GM04503 (cell line): ENCODE measurements at places on chromosomes 3 and 15.

DNA sequence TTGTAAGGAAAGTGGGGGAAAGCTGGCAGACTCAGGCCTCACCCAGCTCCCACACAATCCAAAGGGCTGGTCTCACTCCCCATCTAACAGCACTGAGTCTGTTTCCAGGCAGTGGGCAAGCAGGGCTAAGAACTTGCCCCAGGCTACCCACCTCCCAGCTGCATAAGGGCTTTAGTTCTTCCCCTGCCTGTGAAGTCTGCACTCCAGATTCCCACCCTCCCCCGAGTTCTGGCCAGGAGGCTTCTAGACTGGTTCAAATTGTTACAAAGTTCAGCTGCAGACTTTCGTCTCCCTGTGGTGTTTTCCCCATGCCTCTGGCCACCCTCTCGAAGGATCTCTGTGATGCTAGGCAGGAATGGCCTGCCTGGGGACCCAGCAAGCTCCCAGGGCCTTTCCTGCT, 11.2 kb downstream of the EHHADH start:
- no peak for DNase-seq

DNA sequence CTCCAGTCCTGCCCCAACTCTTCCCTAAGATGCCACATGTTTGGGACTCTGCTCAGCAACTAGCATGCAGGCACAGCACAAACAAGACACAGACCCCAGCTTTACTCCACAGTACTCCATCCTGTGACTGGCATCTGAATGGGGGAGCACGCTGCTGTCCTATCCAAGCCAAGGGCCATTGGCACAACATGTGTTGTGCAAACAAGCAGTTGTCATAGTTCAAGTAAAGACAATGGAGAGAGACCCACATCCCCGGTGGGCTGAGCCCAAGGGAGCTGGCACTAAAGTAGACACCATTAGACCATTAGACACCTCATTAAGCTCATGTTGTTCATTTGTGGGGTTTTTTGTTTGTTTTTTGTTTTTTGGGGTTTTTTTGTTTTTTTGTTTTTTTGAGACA, 132.7 kb downstream of the CHSY1 start:
- DNase-seq, result no peak

DNA sequence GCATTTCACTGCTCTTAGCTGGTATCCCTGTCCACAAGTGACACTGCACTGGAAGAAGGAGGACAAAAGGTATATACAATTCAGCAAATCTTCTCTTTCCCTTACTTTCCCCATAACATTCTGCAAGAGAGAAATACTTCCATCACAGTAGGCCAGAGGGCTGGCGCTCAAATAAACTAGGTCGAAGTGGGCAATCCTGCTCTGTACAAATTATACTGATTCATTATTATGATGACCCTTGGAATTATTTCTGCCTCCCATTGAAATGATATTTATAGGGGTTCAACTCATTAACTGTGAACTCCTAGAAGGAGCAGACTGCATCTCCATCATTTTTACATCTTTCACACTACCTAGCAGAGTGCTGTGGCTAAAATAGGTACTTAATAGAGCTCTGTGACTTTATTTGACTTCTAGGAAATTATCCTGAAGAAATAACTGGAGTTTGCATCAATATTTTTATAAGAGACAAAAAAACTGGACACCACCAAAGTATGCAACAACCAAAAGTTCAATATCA, 80.7 kb downstream of the ADAMTS9 start:
- DNase-seq, result no peak

GRCh38 chr15:52082197-52083036, 30.2 kb downstream of the BCL2L10 start:
- no peak for DNase-seq

- DNase-seq, result no peak
Measured at GRCh38 chr3:155309581-155309980, 16.1 kb upstream of the STRIT1 start.

- peak; percentile 83 for DNase-seq
Measured at GRCh38 chr3:13579063-13579462, 30.1 kb downstream of the FBLN2 start.

DNA sequence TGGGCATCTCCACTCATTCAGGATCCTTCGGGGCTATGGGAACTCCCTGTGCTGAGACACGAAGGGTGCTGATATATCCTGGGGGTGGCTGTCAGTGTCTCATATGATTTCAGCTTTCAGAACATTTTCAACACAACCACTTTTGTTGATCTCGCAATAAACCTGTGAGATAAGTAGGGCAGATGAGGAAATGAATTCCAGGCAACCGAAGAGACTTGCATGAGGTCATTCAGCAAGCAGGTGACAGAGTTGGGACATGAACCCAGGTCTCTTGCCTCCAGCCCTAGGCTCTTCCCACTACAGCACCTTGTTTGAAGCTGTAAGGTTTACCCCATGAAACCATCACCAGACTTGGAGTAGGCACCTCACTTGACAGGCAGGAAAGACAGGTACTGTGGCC, 16.6 kb downstream of the DUOX1 start:
- no peak for DNase-seq

DNA sequence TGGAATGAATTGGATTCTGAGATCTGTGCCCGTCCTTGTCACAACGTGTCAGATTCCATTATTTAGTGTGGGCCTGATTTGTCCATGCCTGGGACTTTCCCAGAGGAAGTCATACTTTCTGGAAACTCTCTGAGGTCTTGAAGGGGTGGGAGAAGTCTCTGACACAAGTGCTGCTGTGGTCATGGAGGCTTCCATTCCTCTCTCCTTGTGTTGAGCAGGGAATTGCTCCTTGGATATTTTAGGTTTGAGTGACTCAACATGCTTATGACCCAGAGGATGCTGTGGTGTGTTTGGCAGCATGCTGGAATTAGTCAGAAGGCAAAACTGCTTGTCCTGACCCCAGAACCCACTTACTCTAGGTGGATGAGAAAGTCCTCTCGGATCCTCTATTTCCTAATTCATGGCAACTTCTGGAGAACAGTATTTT, 132.1 kb downstream of the LPP start:
- peak; percentile 99 for DNase-seq

GRCh38 chr3:175346573-175347356, 487.6 kb downstream of the NAALADL2 start:
- DNase-seq, result peak; percentile 70

DNA sequence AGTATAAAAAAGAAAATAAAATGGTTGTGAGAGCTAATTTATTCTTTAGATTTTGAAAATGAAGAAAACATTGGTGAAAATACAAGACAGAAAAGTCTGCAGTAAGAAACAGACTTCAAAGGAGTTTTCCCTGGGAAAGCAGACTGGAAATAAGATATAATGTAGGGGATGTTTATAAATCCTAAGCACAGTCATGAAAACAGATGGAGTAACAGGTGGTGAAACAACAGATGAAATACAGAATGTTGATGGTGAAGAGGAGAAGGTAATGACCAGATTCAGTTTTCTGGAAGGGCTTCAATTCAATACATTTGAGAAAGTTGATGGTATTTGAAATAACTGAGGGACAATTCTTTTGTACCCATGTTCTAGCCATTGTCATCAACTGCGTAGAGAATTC, 353.9 kb downstream of the CHL1 start:
- no peak for DNase-seq

DNA sequence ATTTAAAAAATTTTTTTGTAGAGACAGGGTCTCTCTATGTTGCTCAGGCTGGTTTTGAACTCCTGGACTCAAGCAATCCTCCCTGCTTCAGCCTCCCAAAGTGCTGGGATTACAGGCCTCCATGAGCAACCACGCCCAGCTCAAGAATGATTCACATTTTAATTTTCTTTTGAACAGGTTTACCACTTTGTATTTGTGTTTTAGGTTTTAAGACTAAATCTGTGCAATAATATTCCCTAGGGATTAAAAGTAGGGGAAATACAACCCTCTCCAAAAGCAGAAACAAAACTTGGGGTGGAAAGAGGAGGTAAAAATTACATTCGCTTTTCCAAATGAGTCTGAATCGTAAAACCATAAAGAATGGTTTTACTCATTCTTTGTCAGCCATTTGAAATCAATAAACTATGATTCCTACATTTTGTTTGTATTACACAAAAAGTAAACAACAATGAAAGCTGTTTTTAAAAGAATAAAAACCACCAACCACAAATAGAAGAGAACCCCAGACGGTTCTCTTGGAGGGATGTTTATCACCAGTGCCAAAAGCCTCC, 37.8 kb downstream of the SLC24A1 start:
- DNase-seq, result no peak

DNA sequence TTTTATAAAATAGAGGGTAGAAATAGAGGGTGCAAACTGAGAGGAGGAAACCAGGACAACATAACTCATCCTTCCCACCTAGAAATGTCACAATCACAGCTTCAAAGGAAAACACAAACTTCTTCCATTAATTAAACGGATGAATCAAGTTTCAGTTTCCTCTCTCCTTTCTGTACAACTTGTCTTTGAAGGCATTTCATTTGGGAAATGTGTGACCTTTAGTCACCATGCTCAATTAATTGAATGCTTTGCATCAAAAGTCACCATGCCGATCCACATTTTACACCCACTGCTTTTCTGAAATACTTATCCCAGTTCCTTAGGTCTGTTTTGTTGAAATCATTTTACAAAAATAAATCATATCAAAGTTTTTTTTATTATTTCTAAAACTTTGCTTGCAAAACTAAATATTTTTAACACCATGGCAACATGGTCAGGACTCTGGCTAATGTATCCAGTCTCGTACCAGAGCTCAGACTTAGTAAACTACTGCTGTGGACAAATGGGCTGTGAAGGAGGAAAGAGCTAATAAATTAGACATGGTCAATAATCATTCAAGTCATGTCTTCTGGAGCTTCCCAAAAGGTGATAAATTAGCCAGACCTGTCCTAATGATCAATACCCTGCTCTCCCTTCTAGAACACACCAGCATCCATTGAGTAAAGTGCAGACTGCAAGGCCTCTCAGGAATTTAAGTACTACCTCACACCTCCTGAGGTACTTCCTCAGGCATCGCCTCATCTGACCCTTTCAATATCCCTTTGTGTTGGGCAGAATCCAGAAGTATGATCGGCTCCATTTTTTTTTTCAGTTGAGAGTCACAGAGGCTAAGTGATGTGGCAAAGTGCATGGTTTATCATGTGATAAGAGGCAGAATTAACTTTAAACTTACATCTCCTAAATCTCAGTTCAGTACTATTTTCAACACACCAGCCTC, 161.3 kb downstream of the GREM1 start:
- DNase-seq, result no peak

GRCh38 chr15:51253366-51253765, 85.0 kb downstream of the CYP19A1 start:
- no peak for DNase-seq

DNA sequence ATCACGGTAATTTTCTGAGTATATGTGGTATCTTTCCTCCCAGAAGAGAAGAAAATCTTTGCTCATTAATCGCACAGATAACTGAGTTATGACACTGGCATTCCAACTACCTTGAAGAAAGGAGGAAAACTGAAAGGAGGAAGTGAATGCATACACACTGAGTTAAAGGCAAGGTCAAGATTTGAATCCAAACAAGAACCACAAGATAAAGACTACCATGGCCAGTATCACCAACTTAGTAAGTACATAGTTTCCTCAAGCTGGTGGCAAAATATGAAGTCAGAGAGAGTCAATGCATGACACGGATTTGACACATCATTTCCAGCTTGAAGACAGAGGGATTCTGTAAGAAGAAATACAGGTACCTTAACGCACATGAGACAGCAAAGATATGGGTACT, 287.5 kb downstream of the ULK4 start:
- no peak for DNase-seq

GRCh38 chr15:90530250-90531051, 728 bp downstream of the CRTC3 start:
- DNase-seq, result no peak

- DNase-seq, result no peak
Measured at GRCh38 chr3:177460047-177460446, 262.8 kb upstream of the TBL1XR1 start.

GRCh38 chr15:48550822-48551525, 94.5 kb downstream of the FBN1 start:
- no peak for DNase-seq
